T47D (cell line): ENCODE measurements at places on chromosomes 7 and 10.
A peak's percentile ranks its signal among the peaks of the same experiment; 100 is the strongest.

- DNase-seq = no peak
These were observed 505 bp downstream of the NUDCD3 start for GRCh38 chr7:44489955-44490350.

DNA sequence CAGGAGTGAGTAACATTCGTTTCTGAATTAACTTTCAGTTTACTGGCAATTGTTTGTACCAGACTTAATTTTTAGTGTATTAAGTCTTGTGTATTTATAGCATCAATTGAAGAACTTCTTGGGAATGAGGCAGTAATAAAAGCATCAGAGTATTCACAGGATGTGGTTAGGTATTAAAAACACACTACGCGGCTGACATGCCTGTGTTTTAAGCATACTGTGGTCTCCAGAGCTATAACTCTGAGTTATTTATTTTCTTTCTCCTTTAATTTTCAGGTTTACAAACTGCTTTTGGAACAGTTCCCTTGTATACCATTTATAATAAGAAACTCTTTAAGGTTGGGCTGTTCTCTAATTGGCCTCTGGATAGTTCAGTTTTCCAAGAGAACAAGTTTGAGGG lies 626.1 kb upstream of the NRG3 start:
- no peak for DNase-seq

- no peak for DNase-seq
These were observed 73.1 kb downstream of the CD36 start for GRCh38 chr7:80711531-80711930.

DNA sequence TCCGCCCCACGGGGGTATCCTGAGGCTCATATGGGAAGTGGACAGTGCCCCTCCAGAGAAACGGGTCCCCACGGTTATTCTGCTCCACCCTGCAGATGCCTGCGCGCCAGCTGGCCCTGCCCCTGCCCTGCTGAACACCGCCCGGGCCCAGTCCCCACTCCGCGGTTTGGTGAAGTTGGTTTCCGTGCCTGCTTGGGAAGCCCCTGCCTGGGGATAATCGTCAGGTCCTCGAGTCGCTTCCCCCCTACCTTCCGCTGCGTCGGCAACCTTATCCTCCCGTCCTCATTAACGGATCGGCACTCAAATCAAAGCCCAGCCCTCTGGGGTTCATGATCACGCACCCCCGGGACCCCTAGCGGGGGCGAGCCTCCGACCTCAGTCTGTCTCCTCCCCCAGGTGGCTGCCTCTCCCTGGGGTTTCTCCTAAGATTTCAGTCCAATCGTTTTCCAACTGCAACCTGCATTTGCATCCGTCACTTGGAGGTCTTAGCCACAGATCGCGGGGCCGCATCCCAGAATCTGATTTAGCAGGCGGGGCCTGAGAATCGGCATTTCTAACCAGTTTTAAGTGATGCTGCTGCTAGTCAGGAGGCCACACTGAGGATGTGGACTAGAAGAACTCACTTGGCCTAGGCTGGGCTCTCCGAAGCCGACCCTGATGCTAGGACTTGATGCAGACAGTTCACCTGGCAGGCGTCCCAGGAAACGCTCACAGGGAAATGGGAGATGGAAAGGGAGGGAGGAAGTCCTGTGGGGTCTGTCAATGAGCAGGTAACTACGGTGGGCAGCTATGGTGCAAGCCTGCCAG lies 27.6 kb downstream of the WDR86 start:
- DNase-seq = no peak

GRCh38 chr10:124987788-124988187 lies 45.9 kb downstream of the ZRANB1 start:
- no peak for DNase-seq

GRCh38 chr7:128427289-128427891 lies 17.6 kb upstream of the IMPDH1 start:
- no peak for DNase-seq

DNA sequence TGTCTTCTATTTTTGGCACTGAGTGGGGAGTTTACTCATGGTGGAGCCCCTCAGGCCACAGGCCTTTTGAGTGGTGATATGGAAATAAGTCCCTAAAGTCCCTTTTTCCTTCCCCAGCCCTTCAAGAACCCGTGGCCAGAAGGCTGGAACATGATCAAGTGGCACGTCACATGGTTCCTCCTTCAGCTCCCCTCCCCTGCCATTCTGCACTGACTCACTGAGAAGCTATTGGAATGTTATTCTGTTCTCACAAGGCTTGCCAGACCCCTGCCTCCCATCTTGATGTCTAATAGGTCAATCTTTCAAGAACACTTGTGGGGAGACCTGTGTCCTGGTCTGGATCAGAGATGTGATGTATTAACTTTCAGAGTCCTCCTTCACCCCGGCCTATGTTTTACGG lies 279.8 kb downstream of the SEC23IP start:
- no peak for DNase-seq

DNA sequence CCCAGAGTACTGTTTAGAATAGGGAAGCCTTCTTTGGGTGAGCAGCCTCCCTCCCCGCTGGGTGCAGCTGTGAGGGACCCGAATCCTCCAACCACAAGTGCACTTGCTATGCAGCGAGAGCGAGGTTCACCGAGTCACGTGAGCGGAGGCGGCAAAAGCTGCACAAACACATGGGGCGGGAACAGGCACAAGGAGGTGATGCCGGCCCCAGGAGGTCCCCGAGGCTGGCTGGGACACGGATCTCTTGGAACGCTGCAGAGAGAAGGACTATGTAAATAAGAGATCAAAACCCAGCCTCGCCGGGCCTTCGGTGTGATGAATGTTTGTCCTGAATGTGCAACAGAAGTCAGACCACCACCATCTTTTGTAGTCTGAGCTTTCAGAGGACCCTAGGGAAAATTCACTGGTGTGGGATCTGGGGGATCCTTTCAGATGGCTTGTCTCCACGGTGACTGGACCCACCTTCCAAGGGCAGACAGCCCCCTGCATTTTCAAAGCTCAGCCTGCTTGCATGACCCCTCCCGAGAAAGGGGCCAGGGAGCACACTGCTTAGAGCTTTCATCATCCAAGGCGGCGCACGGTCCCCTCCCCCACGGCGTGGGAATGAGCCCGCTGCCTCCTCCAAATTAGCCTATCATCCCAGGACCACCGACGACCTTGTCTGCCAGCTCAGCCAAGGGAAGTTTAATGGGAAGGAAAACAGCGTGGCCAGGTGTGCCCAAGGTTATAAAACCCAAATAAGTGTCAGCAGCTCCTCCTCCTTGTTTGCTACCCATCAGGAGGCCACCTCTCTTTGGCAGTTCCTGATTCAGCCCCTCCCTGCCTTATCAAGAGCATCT lies 327.7 kb downstream of the CXCL12 start:
- DNase-seq = no peak

GRCh38 chr10:61487506-61487905 lies 34.3 kb upstream of the TMEM26 start:
- no peak for DNase-seq

- DNase-seq = peak; percentile 69
These were observed 13.2 kb downstream of the HDAC9 start for GRCh38 chr7:18508443-18509427.

GRCh38 chr7:25996006-25996408 lies 156.0 kb upstream of the NFE2L3 start:
- no peak for DNase-seq

DNA sequence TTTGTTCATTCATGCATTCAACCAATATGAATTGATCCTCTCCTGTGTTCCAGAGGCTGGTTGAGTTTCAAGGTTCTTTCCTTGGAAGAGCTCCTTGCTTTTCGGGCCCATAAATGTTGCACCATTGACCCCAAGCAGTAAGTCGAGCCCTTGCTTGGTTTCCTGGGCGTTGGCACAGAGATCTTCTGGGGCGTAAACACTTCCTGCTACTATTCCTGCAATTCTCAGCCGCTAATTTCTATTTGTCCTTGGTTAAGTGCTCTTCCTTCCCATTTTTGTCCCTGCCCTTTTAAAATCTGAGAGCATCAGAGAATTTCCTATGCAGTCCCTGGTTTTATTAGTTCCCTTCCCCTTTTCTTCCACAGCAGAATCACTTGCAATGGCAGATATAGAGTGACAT lies 44.1 kb upstream of the ADRB1 start:
- DNase-seq = no peak

DNA sequence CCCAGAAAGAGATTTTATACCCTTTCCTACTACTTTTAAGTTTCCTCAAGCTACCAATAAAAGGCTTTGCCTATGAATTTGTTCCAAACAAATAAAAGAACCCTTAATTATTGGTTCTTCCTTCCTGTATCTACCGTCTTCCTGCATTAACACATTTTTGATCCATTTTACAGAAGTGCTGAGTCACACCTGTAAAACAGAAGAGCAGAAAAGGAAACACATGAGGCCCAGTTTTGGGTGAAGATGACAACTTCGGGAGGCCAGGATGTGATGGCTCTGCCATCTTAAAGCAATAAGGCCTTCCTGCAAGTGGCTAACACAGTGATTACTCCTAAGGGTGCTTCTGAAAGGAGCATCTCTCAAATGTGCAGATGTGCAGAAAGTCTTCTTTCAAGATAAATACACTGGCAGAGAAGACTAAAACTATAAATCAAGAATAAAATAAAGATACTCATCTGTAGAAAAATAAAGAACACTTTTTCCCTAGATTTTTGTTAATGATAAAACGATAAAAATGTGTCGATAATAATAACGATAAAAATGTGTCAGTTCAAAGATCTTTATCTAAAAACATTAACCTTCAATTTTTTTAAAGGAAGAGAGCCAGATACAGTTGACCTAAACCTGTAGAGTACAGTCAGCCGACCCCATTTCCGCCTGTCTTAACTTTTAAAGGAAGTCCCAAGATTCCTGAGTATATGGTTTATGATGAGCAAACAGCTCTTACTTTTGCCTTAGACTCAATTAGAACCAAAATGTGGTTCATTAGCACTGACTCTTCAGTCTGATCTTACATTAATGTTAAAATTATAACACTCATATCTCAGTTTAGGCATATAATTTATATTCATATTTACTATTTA lies 108.6 kb downstream of the UBE2H start:
- DNase-seq = no peak

GRCh38 chr10:84542522-84543490 lies 214.4 kb downstream of the CCSER2 start:
- DNase-seq = no peak

DNA sequence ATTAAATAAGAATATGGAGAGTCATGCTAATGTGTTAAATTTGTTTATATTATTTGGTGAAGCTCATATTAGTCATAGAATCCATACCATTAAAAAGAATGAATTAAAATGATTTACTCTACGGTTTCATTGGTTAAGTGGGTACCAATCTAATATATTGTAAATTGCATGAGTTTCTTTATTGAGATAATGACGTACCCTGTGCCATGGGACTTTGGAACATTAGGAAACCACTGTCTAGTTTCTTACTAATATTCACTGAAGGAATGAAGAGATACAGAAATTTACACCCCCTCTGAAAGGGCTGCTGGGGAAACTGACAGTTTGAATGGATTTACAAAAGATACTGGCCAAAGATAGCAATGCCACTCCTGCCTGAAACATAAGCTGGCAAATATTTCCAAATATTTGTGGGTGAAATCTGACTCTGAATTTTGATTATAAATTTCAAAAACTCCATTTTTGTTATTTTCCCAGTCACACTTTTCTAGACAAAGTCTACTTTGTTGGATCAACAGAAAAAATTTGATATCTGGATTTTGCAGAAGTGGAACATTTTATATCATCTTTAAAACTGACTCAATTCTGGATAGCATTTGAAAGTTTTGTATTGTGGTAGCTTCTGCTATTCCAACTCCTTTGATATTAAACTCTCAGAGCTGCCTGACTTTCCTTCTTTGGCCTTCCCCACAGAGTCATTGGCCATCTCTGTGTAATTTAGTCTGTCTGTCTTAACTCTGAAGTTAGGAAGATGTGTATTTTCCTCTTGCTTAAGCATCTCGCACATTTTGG lies 22.3 kb downstream of the MDFIC start:
- no peak for DNase-seq
